ENCODE measurements at places on chromosomes 4 and X.

DNA sequence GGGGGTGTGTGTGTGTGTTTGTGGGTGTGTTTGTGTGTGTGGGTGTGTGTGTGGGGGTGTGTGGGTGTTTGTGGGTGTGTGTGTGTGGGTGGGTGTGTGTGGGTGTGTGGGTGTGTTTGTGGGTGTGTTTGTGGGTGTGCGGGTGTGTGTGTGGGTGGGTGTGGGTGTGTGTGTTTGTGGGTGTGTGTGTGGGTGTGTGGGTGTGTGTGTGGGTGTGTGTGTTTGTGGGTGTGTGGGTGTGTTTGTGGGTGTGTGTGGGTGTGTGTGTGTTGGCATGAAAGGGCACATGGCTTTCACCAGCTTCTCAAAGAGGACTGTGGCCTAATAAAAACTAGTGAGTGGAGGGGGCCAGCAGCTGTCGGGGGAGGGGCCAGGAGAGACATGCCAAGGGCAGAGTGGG, 25.3 kb upstream of the ZNF185 start:
- DNase-seq = no peak

DNA sequence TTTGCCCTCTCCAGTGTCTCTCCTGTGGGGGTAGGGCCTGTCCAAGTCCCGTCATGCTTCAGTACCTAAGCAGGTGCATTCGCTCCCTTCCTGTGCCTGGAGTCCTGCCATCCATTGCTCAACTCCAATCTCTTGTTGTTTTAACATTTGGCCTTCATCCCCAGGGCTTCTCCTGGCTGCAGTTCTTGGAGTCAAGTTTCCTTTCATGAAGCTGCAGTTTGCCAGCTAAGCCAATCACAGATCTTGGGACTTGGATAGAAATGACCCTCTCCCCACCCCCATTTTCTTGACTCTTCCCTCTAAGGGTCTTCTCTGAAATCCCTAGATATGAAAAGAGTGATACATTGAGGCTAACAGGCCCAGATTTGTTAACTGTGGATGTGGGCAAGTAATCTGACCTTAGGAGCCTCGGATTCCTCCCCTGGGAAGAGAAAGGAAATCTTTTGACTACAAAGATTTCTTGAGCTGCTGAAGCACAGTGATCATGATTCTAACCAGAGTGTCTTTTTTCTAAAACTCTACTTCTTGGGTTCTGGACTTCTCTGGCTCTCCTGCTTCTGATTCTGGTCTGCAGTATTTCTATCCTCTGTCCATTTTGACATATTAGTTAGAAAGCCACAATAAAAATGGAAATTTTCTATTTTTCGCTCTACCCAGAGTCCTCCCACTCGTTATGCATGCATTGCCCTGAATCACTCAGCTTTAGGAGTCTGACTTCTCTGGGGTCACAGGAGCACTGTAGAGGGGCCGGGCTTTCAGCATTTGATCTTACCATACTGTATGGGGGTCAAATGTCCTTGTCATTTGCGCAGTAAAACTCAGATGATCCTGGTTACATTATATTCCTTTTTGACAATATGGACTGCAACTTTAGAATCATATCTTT, 61.0 kb downstream of the CHRNA9 start:
- DNase-seq = no peak

- no peak for DNase-seq
These were observed 736.5 kb upstream of the FTHL17 start for GRCh38 chrX:31808357-31808756.

DNA sequence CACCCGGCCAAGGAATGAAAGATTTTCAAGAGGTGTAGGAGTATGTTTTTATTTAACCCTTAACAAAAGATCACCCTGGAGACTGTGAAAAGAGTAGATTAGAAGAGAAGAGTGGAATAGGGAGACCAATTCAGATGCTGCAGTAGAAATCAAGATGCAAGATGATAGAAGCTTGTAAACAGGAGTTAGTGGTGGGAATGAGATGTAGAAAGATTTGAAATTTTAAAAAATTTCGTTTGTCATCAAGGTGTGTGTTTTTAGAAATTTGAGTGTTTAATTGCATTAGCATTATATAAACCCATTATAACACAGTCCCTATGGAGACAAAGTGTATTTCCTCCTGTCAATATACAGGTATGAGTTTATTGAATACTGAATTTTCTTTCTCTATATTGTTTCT, 42.1 kb upstream of the IL1RAPL2 start:
- DNase-seq = no peak

GRCh38 chrX:105646592-105647372, 175.6 kb upstream of the NRK start:
- DNase-seq = no peak

DNA sequence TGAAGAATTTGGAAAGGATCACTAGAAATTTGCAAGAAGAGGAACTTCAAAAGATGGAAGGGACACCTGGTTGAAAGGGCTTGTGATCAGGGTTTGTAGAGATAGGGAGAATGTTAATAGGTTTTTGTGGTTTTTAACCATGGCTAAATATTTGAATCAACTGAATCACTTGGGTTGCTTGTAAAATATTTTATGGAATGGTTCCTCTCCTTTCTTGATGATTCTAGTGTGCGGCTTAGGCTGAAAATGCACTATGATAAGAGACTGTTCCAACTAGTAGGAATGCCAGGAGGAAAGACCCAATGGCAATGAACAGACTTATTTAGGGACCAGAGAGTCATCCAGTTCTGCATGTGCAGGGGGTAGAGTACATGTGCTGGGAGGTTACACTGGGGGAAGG, 408.2 kb downstream of the ARHGAP24 start:
- no peak for DNase-seq
